ENCODE measurements at places on chromosomes 11 and 22.

GRCh38 chr11:27012234-27012921, 18.5 kb downstream of the FIBIN start:
- peak; percentile 66 for DNase-seq

- no peak for DNase-seq
These were observed 9.5 kb upstream of the MS4A4E start for GRCh38 chr11:60252213-60253108.

DNA sequence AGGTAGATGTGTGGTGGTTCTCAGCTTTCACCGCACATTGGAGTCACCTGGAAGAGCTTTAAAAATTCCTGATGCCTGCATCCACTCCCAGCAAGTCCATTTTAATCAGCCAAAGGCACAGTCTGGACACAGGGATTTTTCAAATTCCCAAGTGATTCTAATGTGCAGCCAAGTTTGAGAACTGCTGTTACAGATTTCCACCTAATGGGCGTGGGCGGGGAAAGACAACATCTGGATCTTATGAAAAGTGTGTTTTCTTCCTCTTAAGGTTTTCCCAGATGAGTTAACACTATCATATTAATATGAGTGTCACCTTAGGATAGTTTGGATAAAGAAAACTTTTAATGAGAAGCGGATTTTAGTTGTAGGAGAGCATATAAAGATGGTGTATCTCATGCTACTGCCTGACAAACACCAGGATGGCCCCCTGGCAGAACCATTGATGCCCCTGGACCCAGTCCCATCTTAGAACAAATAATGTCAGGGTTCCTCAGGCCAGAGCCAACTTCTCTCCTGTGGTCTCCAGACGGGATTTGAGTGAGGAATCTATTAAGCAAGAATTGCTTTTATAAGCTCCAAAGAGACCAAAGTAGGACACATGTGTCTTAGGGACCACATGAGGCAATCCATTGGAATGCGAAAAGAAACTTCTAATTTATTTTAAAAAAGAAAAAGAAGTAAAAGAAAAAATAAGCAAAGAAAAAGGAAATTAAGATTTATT, 31.9 kb downstream of the POU2AF1 start:
- DNase-seq, result no peak

GRCh38 chr11:78284260-78284659, 95.5 kb downstream of the USP35 start:
- no peak for DNase-seq

DNA sequence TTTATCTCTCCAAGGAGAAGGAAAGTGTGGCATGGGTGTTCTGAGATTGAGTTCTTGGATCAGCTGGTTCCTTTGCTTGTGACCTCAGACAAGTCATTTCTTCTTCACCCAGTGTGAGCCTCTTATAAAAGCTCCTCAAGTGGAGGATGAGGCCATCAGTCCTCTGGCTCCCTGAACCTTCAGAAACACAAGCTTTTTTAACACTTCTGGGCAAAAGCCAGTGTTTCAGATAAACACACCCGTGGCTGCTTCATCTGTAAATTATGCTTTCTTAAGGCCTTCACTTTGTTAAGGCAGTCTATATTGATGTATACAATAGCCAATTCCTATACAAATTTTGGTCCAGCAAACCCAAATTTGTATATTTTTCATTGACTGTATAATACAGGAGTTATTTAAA, 179.9 kb downstream of the DBX1 start:
- no peak for DNase-seq

DNA sequence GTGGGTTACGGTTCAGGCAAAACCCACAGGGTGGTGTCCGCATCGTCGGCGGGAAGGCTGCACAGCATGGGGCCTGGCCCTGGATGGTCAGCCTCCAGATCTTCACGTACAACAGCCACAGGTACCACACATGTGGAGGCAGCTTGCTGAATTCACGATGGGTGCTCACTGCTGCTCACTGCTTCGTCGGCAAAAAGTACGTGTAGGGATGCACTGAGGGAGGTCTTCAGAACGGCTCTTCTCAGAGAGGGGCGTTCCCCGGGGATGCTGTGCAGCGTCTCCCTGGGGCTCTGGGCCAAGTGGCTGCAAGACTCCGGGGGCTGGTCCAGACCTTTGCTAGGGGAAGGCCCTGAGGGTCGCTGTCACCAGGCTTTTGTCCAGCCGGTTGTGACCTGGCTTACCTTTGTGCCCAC, 1.3 kb downstream of the ACR start:
- no peak for DNase-seq

DNA sequence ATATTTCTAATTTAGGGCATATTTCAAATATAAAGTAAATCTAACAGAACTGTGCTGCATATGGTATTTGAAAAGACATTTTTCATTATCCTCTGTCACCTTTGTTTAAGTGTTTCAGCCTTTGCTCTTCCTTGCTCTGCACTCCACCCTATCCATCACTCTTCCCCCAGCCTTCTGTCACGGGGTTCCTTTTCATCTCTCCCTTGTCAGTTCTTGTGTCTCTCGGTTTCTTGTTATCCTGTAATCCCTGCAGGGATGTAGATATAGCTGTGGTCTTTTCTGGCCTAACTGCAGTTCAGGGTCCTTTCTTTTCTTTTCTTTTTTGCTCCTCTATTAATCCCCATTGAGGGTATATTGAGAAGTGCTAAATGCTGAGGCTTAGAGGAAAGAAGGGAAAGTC, 261.9 kb downstream of the DCDC1 start:
- DNase-seq, result no peak

DNA sequence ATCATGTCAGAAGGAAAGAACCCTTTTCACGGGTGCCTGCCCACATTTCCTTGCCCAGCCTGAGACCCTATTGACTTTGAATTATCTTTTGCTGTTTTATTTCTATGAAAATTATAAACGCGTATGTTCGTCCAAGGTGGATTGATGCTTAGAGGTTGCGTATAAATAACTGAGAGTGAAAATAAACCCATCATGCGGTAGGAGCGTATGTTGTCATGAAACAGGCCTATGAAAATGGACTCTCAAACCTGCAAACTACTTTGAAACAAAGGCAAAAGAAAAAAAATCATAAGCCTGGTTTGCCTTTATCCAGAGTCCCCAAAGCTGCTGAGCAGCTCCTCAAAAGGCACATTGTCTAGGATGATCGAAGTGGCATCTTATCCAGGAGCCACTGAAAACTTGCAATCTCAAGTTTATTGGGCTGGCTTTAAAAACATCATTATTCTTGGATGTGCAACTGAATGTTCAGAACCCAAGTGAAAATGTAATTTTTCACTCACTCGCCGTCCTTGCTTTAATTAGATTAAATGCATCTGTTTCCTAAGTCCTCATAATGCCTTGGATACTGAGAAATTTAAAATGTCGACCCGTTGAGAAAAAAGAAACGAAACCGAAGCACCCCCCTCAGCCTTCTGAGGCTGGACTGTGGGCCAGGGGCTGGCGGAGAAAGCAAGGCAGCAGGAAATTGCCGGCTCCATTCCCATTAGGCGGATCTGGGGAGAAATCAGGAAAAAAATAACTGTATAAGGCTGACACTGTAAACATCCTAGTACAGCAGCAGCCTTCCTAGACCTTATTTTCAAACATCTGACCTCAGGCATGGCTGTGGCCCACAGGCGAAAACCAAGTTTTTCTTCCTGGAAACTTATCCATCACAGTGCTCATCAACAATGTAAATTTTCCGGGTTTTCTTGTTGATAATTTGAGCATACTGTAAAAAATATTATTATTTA, 82.9 kb upstream of the PPARA start:
- DNase-seq, result no peak

- DNase-seq, result no peak
These were observed 79.7 kb upstream of the SLC5A12 start for GRCh38 chr11:26801601-26802000.

GRCh38 chr11:64723907-64724862, 1.2 kb upstream of the NRXN2 start:
- no peak for DNase-seq

- no peak for DNase-seq
These were observed 21.7 kb downstream of the BTG4 start for GRCh38 chr11:111490496-111490895.

DNA sequence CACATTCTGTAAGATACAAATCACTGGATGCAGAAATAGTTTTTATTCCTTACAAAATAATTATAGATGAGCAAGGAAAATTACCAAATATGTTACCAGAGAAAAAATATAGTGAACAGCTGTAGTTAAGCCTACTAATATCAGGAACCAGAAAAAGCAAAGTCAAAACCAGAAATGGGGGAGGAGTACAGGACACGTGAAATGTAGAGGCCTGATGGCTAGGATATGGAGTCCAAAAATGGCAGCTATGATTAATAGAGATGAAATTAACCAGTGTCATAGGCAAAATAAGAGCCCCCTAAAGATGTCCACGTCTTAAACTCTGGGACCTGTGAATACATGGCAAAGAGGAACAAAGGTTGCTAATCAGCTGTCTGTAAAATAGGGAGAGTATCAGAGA, 34.1 kb downstream of the MRE11 start:
- no peak for DNase-seq

DNA sequence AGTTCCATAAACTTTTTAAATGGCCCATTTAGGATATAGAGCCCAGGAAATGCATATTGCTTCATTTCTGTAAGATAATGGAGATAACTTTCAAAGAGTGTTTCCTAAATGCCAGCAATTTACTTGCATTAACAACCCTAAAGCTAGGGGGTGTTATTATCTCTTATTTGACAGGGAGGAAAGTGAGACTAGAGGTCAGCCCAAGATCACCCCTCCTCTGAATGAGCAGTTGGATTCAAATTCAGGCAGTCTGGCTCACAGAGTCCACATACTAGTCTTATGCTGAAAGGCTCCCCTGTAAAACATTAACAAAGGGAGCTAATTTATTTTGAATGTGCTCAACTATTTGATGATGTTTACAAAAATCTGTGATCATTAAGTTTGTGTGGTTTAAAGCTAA, 49.9 kb upstream of the TRIM77 start:
- no peak for DNase-seq

DNA sequence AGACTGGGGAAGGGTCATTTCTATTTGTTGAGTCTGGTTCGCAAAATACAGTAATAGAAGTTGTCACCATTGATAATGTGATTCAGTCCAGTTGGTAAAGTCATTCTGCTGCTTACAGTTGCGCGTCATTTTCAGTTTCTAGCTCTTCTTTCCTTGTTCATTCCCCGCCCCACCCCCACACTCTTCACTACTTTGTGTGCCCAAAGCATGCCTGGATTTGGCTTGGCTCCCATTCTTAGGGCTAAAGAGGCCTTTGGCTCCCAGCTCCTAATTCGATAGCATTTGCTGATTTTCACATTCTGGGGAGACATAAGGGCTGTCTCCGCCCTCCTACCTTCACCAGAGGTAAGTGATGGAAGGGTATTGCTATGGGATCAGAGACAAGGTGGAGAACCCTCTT, 43.0 kb downstream of the CECR2 start:
- no peak for DNase-seq

Measured in foreskin fibroblast (primary cell).